Neural crest cell (in vitro differentiated cells): ENCODE measurements at places on chromosomes 5 and 9. TPM values are rescaled to one million over a fixed set of nuclear protein-coding genes. Genes with fewer than 3 reads are reported as not detected.

The SLC22A4 gene
- 0.47 and 0.68 TPM in 2 replicates for total RNA-seq

The PTGS1 gene
- 0.16 and 0.37 TPM in 2 replicates for total RNA-seq

The NOXA1 gene
- 0.89 and 0.98 TPM in 2 replicates for total RNA-seq

The CWC27 gene
- 29.4 and 36.5 TPM in 2 replicates for total RNA-seq

The TTC1 gene
- 48.0 and 49.4 TPM in 2 replicates for total RNA-seq

The ARHGEF37 gene
- 1.9 and 2.3 TPM in 2 replicates for total RNA-seq

The NR5A1 gene
- total RNA-seq: 0.35 and 0.50 TPM in 2 replicates

GRCh38 chr9:137083394-137084004, 3.3 kb upstream of the MAN1B1 start:
- no peak overlapping the region for H3K27ac ChIP-seq
- H3K4me3 ChIP-seq: peak overlapping the region; percentile 49
- H3K27me3 ChIP-seq: peaks cover 50% of the 10 kb centered on the region
- no peak for DNase-seq

DNA sequence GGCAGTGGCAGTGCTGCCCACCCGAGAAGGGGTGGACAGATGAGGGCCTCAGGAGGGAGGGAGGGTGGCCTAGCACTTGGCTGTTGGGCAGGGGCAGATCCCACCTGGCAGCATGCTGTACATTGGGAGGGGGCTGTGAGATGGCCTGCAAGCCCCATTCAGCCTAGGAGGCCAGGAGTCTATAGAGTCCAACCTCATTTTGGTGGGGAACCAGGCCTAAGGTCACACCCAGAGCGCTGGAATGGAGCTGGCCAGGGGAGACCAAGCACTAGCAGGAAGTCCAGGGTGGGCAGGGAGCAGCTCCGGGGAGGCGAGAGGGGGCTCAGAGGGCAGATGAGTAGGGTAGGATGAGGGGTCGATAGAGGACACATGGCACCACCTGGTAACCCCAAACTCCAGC, 22.9 kb downstream of the TRIM14 start:
- H3K27me3 ChIP-seq: peaks cover 3% of the 10 kb centered on the region
- DNase-seq: no peak
- no peaks in the 10 kb centered on the region for H3K4me1 ChIP-seq
- H3K27ac ChIP-seq: peak overlapping the region; percentile 57

DNA sequence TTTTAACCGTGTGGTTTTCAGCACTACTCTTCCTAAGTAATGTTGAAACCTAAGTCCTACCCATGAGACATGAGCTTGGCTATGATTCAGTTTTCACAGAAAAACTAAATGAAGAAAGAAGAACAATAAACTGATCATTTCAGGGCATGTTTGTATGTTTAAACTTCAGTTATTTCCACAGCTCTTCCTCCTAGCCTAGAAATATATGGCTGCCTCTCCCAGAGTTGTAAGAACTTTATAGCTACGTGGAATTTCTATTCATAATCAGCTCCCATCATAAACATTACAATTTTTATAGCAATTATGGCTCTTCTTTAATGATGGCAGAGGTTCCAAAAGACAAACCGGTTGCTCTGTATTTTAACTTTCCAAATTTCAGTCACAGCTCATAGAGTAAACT, 314.7 kb upstream of the ADAMTSL1 start:
- no peak for DNase-seq
- H3K27ac ChIP-seq: no peak overlapping the region
- H3K4me3 ChIP-seq: no peak overlapping the region
- no peaks in the 10 kb centered on the region for H3K4me1 ChIP-seq
- H3K36me3 ChIP-seq: no peaks in the 10 kb centered on the region

GRCh38 chr5:174596429-174596828, 128.0 kb upstream of the MSX2 start:
- peaks cover 17% of the 10 kb centered on the region for H3K27me3 ChIP-seq
- DNase-seq: no peak
- H3K4me1 ChIP-seq: peaks cover 5% of the 10 kb centered on the region

GRCh38 chr5:14270209-14270702, 127.1 kb downstream of the TRIO start:
- H3K36me3 ChIP-seq: no peaks in the 10 kb centered on the region
- no peak overlapping the region for H3K27ac ChIP-seq
- H3K4me3 ChIP-seq: peak overlapping the region; percentile 62
- no peaks in the 10 kb centered on the region for H3K27me3 ChIP-seq

DNA sequence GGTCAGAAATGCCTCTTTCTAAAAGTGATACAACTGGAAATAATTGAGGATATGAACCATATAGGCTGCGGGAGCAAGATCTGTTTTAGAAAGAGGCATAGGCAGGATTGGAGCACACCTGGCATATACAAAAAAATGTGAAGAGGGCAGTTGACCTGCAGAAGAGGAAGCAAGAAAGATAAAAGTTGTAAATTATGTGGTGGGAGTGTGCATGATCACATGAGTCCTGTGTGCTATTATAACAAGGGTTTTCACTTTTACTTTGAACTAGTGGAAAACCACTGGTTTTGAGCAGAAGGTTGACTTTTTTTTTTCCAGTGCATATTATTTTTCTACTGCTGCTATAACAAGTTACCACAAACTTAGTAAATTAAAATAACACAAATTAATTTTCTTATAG, 489.3 kb downstream of the ANXA1 start:
- H3K4me3 ChIP-seq: no peak overlapping the region
- no peaks in the 10 kb centered on the region for H3K36me3 ChIP-seq
- no peaks in the 10 kb centered on the region for H3K27me3 ChIP-seq
- no peak overlapping the region for H3K27ac ChIP-seq
- no peaks in the 10 kb centered on the region for H3K4me1 ChIP-seq

- no peak for DNase-seq
- H3K36me3 ChIP-seq: no peaks in the 10 kb centered on the region
- H3K4me1 ChIP-seq: no peaks in the 10 kb centered on the region
- H3K27ac ChIP-seq: no peak overlapping the region
- H3K4me3 ChIP-seq: no peak overlapping the region
These were observed 123.1 kb downstream of the ADCY2 start for GRCh38 chr5:7518947-7519560.

GRCh38 chr9:108546215-108546614, 309.6 kb downstream of the ACTL7B start:
- H3K4me1 ChIP-seq: no peaks in the 10 kb centered on the region
- H3K27me3 ChIP-seq: no peaks in the 10 kb centered on the region
- no peak overlapping the region for H3K27ac ChIP-seq
- no peak overlapping the region for H3K4me3 ChIP-seq
- no peak for DNase-seq

- no peak overlapping the region for H3K4me3 ChIP-seq
- H3K4me1 ChIP-seq: peaks cover 18% of the 10 kb centered on the region
- no peak for DNase-seq
These were observed 232.1 kb upstream of the PIK3R1 start for GRCh38 chr5:67983251-67984110.

- no peak overlapping the region for H3K27ac ChIP-seq
- no peaks in the 10 kb centered on the region for H3K4me1 ChIP-seq
- no peak for DNase-seq
- H3K36me3 ChIP-seq: no peaks in the 10 kb centered on the region
These were observed 26.0 kb upstream of the PDE4D start for GRCh38 chr5:59919484-59919883.

DNA sequence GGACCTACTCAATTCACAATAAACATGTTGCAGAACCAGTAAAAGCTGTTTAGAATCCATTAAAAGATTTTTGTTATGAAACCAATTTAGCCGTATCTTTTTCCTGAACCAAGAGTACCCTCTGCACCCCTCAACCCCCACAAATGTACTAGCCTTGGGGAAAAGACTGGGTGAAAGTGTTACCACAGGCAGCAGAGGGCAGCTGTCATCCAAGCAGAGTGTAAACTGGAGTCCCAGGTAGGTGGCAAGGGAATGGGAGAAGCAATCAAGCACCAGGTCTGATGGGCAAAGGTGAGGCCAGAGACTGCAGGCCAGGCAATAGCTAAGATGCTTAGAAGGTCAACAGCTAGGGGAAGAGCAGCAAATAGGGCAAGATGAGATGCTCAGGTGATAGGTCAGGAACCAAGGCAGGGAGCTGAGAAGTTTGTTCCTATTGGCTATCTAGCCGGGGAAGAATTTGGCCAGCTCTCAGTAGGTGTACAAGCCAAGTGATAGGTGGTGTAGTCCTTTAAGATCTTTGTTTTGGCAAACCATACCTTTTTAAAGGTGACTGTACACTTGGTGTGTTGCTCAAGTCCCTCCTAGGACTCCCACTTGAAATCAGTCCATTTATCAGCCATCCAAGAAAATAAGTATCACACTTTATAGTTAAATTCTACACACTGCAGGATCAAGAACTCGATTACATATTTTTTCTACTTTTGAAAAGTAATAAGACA, 77.8 kb upstream of the CCDC112 start:
- H3K27ac ChIP-seq: no peak overlapping the region
- no peak overlapping the region for H3K4me3 ChIP-seq
- H3K27me3 ChIP-seq: no peaks in the 10 kb centered on the region
- no peaks in the 10 kb centered on the region for H3K4me1 ChIP-seq
- no peak for DNase-seq

DNA sequence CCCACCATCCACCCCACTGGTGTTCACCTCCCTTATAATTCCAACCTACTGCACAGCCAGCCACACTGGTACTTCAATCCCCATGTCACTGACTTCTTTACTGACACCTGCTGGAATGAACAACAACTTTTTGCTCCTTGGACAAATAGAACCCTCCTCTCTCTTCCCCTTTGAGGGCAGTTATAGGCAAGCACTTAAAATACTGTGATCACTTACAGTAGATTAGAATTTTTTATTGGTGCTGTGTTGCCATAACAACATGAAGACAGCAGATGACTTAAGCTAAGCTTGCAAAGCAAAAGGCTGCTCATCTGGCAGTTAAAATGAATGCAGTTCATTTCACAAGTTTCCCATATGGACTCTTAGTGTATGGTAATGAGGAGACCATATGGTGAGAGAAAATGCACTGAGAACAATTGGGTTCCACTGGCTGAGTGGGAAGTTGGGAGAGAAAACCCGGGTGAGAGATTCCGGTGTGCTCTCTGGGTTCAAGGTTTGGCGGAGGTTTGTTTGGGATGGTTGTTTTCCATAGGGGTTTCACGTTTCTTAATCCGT, 374.3 kb downstream of the EBF1 start:
- no peaks in the 10 kb centered on the region for H3K36me3 ChIP-seq
- no peaks in the 10 kb centered on the region for H3K27me3 ChIP-seq
- no peak overlapping the region for H3K4me3 ChIP-seq

GRCh38 chr5:33892620-33893137, 889 bp upstream of the ADAMTS12 start:
- H3K36me3 ChIP-seq: no peaks in the 10 kb centered on the region
- DNase-seq: no peak
- H3K4me3 ChIP-seq: peak overlapping the region; percentile 89
- peaks cover 46% of the 10 kb centered on the region for H3K27me3 ChIP-seq
- peaks cover 36% of the 10 kb centered on the region for H3K4me1 ChIP-seq
- peak overlapping the region; percentile 86 for H3K27ac ChIP-seq
